ENCODE measurements at places on chromosomes 5 and 9.

DNA sequence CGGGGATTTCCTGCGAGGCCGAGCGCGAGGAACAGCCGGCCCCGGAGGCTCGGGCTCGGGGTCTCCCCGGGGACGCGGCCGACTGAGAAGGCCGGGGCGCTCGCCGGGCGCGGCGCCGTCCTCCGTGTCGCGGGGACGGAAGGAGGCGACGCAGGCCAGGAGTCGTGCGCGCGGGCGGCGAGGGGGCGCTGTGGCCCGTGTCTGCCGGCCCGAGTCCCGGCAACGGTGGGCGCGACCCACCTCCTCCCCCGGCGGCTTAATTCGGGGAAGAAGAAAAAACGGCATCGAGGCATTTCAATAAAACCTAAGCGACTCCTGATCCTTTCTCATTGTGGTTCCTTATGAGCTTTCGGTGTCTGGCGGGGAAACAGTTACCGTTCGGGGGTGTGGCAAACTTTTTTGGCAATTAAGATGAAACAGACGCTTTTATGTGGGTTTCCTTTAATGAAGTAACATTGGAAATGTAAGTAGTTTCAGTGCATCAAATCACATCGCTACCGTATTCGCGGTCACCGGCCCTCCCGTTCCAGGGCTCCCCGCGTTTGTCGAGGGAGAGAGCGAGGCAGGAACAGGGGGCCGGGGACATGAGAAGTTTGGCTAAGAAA lies 3.7 kb upstream of the IRX2 start:
- no peak for DNase-seq

DNA sequence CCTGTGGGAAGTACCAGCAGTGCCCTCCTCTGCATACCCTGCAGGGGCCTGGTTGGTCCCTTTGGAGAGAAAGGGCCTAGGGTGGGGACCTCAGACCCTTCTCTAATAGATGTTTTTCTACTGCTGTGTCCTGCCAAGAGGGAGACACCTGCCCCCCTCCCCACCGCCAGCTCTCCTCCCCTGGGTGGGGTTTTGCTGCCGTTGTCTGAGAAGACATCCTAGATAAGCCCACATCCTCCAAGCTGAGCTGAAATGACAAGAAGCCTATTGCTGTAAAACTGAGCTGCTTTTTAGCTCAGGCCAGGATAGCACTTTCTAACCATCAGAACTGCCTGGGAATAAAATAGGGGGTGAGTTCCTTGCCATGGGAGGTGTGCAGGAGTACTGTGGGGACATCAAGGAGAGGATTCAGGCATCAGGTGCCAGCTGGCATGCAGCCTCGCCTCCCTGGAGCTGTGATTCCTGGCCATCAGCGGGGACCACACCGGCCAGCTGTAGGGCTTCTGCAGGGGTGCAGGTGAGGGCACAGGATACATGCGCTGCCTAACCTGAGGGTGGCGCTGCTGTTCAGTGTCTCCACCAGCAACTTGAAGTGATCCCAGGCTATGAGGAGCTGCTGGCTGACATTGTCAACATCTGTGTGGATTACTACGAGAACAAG lies 37.9 kb downstream of the CYFIP2 start:
- DNase-seq: no peak

DNA sequence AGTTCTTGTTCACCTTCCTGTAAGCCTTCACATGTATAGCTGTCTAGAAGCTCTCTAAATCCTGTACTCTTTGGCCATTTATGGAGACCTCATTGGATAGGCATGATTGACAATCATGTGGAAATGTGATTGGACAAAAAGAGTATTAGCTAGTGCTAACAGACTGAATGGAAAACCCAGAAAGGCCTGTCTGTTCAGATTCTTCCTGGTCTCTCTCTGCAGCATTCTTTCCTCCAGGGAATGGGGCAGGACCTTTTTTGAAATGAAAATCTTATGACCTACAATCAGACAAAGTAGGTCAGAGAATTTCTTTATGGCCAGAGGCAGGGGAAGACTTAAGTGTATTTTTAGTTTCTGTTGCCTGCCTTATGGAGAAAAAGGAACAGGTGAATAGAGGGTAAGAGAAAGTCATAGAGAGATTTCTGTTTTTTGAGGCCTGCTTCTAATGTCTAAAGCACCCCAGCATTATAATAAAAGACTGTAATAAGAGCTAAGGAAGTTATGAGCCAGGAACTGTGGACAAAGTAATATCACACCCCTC lies 152.4 kb upstream of the CCDC152 start:
- no peak for DNase-seq

- DNase-seq: no peak
These were observed 93.2 kb upstream of the ADAMTS16 start for GRCh38 chr5:5046680-5047502.

- DNase-seq: no peak
These were observed 14.6 kb upstream of the LMX1B start for GRCh38 chr9:126599047-126599650.

- no peak for DNase-seq
These were observed 65.0 kb upstream of the RAPGEF1 start for GRCh38 chr9:131804826-131805225.

- DNase-seq: no peak
These were observed 51.6 kb upstream of the TXNDC8 start for GRCh38 chr9:110389148-110389750.

GRCh38 chr5:136600306-136600705 lies 235.0 kb upstream of the TRPC7 start:
- no peak for DNase-seq

- no peak for DNase-seq
These were observed 700.5 kb upstream of the ZNF608 start for GRCh38 chr5:125446986-125447385.

GRCh38 chr5:112732131-112732530 lies 5.6 kb upstream of the APC start:
- DNase-seq: no peak

GRCh38 chr5:127891942-127892341 lies 188.8 kb downstream of the CCDC192 start:
- DNase-seq: no peak

DNA sequence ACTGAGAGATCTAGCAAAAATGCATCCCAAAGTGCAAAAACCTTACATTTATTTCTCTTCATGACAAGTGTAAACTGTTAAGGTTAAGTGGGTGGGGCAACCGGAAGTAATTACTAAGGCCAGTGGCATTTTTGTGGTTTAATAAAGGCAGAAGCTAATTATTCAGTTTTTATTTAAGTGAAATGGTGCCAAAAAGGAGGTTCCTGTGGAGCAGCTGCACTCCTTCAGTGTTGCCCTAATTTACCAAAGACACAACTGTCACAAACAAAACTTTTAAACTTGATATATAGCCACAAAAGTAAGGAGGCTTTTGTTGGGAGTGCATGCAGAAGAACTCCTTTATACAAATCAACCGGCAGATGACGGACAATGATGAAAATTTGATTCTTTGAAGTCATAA lies 81.6 kb downstream of the NDUFS4 start:
- DNase-seq: no peak

DNA sequence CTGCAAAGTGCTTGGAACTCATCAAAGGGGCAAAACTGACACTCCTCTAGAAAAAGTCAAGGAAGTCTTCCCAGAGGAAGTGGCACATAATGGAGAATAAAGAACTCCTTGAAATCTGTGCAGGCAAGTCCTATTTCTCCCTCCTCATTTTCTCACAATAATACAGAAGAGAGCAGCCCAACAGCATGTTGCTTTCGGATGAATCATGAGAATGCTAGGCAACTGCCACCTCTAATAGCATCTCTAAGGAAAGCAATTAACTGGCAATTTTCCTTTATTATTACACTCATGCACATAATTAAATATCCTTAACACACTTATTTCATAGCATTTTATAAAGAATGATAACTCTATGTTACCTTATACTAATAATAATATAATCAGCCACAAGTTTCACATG lies 122.2 kb upstream of the PTGER4 start:
- DNase-seq: no peak

- DNase-seq: no peak
These were observed 168.5 kb upstream of the TARS1 start for GRCh38 chr5:33272288-33272687.

DNA sequence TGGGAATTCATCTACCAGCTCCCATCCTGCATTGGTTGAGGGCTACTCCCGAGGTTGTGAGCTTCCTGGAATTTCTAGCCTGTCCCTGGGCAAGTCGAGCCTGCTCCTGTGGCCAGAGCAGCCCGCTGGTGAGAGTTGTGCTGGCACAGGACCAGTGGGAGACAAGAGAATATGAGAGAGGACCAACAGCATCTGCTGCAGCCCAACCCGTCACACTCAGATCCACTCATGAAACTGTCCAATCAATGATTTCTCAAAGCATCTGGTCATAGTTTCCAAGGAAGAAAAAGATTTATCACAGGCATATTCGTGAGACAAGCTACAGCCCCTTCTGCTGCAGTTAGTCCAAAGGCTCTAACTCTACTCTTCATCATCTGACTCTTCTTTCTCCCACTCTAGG lies 64.4 kb upstream of the RAI14 start:
- no peak for DNase-seq

- DNase-seq: no peak
These were observed 30.6 kb upstream of the LMNB1 start for GRCh38 chr5:126746290-126746689.

DNA sequence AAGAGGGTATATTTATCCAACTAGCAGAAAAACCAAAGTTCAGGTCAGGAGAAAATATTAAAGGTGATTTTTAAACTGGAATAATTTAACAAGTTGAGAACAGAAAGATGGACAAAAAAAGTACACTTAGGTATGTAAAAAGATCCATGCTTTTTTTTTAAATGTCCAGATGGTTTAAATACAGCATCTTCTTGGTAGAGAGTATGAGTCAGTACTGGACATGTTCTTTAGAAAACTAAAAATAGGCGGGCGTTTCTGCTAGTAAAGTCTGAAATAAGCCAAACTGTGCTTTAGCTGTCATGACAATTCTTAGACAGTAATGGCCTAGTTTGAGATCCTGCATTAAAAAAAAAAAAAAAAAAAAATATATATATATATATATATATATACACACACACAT lies 255.9 kb upstream of the ST8SIA4 start:
- DNase-seq: no peak

DNA sequence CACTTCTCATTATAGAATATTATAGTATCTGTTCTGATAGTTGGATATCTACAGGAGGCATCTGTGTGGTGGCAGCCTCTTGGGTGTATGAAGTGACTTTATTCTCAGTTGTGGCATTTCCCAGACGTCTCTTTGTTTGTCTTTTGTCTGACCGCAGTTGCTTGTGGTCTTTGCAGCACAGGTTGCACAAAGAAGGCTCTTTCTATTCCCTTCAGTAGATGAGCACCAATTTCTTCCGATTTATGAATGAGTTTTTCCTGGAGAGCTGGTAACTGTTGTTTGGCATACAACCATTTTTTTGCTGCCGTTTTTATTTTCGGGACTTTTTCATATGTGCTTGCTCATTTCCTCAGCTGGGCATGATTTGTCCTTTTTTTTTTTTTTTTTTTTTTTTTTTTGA lies 56.4 kb upstream of the MYO10 start:
- DNase-seq: no peak

- no peak for DNase-seq
These were observed 47.7 kb downstream of the NSUN2 start for GRCh38 chr5:6585168-6585567.

DNA sequence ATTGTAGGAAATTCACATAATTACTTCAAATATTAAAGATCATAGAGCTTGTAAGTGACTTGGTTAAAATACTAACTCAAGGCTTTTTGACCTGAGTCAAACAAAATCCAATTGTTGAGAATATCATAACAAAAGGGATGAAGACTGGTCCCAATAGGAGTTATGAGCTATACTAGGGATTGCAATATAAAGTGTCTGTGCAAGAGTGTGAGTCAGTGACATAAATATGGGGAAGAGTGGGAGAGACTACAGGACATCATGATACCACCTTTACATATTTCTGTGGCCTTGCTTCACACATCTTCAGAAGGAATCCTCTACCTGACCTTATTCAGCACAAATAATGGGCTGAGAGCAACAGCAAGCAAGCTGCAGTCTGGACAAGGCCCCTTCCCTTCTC lies 180.9 kb upstream of the SLC24A2 start:
- no peak for DNase-seq

DNA sequence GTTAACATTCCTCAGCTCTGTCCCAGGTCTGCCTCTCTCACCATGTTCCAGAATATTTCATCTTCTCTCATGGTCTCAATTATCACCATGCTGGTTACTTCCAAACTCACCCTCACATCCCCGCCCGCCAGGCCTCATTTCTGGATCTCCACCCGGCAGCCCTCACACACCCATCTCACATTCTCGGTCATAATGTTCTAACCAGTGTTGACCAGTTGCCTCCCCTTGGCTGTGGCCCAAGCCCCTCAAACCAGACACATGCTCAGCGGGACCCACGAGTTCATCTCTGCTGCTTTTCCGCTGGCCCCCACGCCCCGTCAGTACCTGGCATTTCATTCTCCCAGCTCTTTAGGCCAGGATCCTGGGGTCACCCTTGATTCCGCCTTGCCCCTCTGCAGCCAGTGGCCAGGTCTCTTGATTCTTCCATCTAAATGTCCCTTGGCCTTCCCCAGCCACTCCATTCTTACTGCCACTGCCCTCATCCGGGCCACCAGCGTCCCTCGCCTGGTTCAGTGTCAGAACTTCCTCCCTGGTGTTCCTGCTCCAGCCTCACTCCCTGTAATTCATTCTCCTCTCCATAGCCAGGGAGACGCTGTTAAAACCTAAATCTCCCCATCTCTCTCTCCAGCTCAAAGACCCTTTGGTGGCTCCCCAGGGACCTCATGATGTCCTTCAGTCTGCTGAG lies 141.7 kb downstream of the MVB12B start:
- no peak for DNase-seq

- no peak for DNase-seq
These were observed 813 bp downstream of the ERMP1 start for GRCh38 chr9:5832071-5832537.

- no peak for DNase-seq
These were observed 149.8 kb upstream of the TNC start for GRCh38 chr9:115267790-115268189.

DNA sequence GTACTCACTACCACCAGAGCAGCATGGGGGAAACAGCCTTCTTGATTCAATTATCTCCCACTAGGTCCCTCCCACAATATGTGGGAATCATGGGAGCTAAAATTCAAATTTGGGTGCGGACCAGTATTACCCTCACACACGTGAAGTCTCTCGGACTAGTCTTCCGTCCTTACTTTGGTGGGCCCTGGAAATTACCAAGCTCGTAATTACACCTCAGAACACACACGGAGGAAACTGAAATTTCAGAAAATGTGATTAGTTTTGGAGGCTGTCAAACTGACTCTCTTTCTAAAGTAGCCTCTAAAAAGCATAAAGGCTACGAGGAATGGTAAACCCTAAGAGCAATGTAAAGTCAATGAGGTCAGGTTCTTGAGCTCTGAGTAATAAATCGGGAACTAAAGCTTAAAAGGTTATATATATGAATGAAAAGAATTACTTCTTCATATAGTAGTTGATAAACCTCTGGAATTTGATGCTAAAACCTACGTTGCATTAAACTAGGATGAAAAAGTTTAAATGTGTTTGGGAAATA lies 842 bp upstream of the FEM1C start:
- DNase-seq: no peak
